ENCODE measurements at places on chromosomes 16 and 17. TPM values are rescaled to one million over a fixed set of nuclear protein-coding genes. Genes with fewer than 3 reads are reported as not detected.

DNA sequence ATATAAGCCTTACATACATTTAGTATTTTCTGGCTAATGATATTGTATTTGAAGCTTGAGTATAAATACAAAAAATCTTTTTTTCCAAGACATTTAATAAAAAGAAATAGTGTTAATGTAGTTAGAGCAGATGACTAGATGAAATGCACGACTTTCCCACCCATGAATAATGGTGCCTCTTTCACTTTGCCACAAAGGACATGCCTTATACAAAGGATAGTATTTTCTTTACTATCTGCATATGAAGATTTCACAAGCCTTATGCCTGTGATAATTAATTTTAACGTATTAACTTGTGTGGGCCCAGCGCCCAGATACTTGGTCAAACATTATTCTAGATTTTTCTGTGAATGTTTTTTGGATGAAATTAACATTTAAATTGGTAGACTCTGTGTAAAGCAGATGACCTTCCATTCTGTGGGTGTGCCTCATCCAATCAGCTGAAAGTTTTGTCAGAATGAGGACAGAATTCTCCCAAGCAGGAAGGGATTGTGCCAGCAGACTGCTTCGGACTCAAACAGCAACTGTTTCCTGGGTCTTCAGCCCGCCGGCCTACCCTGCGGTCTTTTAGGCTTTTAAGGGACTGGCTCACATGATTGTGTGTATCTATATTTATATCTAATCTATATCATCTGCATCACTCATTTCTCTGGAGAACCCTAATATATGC, 115.4 kb downstream of the USP22 start:
- H3K4me3 ChIP-seq: no peak overlapping the region
- peaks cover 2% of the 10 kb centered on the region for H3K4me1 ChIP-seq
- H3K27ac ChIP-seq: no peak overlapping the region

- H3K4me3 ChIP-seq: no peak overlapping the region
- DNase-seq: no peak
- no peak overlapping the region for H3K27ac ChIP-seq
- no peaks in the 10 kb centered on the region for H3K36me3 ChIP-seq
Observed at GRCh38 chr17:48451489-48451888, 21.5 kb upstream of the SKAP1 start.

DNA sequence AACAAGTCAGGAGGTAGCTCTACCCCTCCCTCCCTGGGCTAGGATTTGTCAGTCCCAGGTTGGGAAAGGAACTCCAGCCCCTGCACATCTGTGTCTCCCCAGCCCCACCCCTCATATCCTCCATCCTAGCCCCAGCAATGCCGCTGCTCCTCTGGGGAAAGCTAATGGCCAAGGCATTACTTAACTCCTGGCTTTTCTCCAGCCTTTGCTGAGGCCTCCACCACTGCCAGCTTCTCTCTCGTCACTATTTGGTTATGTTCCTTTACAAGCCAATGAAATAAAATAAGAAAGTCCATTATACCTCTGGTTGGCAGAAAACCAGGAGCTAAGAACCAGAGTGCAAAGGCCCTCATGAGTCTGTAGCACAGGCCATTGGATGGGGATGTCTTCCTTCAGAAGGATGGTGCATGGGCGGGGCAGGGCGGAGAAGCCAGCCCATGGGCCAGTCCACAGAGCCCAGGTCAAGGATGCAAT, 171.0 kb downstream of the CCDC182 start:
- H3K4me3 ChIP-seq: no peak overlapping the region
- no peaks in the 10 kb centered on the region for H3K27me3 ChIP-seq
- no peak overlapping the region for H3K27ac ChIP-seq
- H3K36me3 ChIP-seq: no peaks in the 10 kb centered on the region

Gene SKA2
- total RNA-seq: 53.7 TPM

DNA sequence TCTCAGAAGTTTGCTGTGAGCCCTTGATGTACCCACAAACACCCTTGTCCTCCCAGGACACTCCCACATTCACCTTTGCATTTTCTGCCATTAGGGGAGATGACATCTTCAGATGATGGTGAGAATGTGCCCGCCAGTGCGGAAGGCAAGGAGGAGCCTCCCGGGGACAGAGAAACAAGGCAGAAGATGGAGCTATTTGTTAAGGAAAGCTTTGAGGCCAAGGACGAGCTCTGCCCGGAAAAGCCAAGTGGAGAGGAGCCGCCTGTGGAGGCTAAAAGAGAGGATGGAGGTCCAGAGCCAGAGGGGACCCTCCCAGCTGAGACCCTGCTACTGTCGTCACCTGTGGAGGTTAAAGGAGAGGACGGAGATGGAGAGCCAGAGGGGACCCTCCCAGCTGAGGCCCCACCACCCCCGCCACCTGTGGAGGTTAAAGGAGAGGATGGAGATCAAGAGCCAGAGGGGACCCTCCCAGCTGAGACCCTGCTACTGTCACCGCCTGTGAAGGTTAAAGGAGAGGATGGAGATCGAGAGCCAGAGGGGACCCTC, 17.0 kb downstream of the TAF1C start:
- no peaks in the 10 kb centered on the region for H3K27me3 ChIP-seq
- no peaks in the 10 kb centered on the region for H3K4me1 ChIP-seq
- no peaks in the 10 kb centered on the region for H3K36me3 ChIP-seq
- no peak overlapping the region for H3K4me3 ChIP-seq

DNA sequence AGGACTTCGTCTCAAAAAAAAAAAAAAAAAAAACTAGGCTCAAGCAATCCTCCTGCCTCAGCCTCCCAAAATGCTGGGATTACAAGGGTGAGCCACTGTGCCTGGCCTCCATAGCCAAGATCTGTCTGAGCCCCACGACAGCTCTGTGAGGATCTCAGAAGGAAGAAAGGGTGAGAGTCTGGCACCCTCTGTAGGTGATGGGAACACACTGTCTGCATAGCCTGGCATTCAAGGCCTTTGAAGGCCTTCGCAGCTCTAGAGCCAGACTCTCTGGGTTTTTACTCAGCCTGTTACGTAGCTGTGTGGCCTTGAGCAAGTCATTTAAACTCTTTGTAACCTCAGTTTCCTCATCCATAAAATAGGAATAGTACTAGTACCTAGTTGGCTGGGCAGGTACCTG, 6.3 kb upstream of the XPO6 start:
- H3K36me3 ChIP-seq: no peaks in the 10 kb centered on the region
- peak; percentile 20 for DNase-seq
- no peak overlapping the region for H3K4me3 ChIP-seq
- H3K27me3 ChIP-seq: no peaks in the 10 kb centered on the region
- H3K27ac ChIP-seq: no peak overlapping the region

Gene HNF1B
- not detected for total RNA-seq

- H3K4me1 ChIP-seq: peaks cover 9% of the 10 kb centered on the region
- peak; percentile 92 for DNase-seq
- H3K27me3 ChIP-seq: no peaks in the 10 kb centered on the region
- no peaks in the 10 kb centered on the region for H3K36me3 ChIP-seq
- peak overlapping the region; percentile 61 for H3K27ac ChIP-seq
Observed at GRCh38 chr17:17723354-17724261, 42.4 kb downstream of the RAI1 start.

All from fibroblast of lung (primary cell).